ENCODE measurements at places on chromosomes 11 and 22.

DNA sequence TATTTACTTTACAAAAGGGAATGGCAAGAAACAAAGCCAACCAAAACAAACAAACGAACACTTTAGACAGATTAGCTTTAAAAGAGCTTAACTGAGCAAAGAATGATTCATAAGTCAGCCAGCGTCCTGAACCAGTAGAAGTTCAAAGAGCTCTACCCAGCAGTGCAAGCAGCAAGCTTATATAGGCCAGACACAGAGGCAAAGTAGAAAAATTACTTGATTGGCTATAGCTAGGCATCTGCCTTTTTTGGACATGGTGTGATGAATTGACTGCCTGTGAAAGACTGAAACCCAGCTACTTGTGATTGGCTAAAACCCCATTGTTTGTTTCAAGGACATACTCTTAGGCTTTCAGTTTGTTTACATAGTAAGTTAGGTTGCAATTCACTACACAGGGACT, 2120.0 kb upstream of the RAG2 start:
- DNase-seq: no peak

DNA sequence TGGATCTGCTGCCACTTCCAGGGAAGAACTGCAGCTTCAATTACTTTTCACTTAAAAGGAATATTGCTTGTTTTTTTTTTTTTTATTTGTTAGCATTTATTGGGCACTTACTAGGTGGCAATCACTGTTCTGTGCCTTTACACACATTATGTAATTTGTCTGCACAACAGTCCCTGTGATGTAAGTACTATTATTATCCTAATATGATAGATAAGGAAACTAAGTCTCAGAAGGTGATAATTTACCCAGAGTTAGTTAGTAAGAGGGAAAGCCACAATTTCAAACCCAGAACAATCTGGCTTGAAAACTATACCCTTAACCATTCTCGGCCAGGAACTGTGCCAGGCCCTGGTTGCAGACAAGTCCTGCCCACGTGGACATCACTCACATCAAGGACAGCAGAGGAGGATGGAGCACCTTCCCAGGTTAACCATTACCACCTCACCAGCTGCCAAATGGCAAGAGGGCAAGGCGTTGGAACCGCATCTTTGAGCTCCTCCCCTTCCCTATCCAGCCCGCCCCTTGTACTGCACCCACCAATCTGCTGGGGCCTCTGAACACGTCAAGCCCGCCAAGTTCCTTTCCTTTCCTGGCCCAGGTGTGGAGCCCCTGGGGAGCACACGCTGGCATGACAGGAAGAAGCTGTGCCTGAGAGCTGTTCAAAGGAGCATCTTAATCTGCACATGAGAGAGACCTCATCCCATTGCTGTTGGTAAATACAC, 78.4 kb downstream of the NAV2 start:
- no peak for DNase-seq

- no peak for DNase-seq
Observed at GRCh38 chr11:111937844-111938243, 701 bp downstream of the DIXDC1 start.

GRCh38 chr22:46833228-46833627, 70.8 kb downstream of the TBC1D22A start:
- DNase-seq: no peak

DNA sequence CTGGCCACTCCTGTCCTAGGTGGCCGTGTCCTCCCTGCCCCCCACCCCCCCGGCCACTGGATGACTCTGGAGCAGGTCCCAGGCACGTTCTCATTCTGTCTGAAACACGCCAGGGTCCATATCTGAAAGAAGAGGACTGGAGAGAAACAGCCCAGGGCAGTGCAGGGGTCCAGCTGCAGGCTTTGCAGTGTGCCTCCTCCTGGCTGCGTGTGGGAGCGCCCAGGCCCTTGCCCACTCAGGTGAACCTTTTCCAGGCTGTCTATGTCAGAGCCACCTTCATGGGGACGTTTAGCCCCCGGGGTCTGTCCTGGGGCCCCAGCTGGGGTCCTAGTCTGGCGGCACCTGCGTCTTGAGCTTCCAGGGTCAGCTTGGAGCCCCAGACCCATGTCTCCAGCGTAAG, 15.6 kb downstream of the GRAMD4 start:
- no peak for DNase-seq

DNA sequence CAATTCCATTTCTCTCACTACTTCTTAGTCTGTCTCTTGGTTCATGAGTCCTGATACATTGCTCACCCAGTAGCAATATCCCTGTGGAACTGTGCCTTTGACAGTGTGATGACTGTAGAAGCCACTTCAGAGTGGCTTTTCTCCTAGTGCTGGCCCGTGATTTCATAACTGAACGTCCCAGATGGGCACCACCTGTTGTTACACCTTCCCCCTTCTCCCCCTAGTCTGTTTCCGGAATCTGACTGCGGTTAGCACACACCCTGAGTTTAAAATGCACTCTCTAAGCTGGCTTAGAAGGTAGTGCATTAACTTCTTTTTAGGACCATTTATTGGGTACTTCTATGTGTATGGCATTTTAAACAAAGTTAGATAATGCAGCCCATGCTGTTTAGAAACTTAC, 83.0 kb downstream of the ALX4 start:
- no peak for DNase-seq

DNA sequence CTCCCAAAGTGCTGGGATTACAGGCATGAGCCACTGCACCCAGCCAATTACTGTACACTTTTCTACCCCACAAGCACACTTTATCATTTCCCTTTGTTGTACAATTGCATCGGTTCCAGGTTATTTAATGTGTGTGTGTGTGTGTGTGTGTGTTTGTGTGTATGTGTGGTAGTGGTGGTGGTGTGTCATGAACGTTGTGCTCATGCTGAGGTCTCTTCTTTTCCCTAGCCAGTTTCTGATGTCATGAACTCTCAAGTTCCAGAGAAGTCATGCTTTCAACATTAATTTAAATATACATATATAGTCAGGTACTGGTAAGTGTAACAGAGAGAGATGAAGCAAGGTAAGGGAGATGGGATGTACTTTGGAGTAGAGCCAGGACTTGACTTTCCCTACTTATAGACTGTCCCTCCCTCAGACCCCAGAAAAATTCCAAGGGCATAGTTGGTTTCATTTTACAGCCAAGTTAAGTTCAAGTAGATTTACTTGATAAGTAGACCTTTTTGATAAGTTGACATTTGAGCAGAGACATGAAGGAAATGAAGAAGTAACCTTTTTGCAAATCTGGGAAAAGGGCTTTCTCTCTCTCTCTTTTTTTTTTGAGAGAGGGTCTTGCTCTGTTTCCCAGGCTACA, 42.7 kb downstream of the WEE1 start:
- DNase-seq: no peak

- DNase-seq: no peak
Observed at GRCh38 chr11:14924318-14924717, 32.3 kb upstream of the CYP2R1 start.

GRCh38 chr11:111607751-111608150, 5.5 kb downstream of the SIK2 start:
- DNase-seq: no peak
